ENCODE measurements at places on chromosomes 2 and 18.

- DNase-seq = no peak
These were observed 33.6 kb downstream of the APCDD1 start for GRCh38 chr18:10488017-10488416.

DNA sequence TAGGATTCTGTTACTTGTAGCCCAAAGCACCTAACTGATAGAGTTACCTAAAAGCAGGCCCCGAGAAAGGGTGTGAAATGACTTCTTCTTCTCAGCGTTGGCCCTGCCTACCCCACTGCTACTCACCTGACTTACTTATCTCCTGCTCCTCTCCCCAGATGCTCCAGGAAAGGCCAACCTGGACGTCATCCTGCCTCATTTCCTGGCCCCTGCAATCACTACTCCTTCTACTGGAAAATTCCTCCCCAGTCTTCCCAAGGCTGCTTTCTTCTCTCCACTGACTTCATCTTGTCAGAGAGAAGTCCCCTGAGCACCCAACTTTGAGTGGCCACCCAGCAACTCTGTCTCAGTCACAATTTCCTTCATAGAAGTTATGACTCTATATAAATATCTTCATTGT lies 63.4 kb upstream of the KLF7 start:
- DNase-seq = no peak

DNA sequence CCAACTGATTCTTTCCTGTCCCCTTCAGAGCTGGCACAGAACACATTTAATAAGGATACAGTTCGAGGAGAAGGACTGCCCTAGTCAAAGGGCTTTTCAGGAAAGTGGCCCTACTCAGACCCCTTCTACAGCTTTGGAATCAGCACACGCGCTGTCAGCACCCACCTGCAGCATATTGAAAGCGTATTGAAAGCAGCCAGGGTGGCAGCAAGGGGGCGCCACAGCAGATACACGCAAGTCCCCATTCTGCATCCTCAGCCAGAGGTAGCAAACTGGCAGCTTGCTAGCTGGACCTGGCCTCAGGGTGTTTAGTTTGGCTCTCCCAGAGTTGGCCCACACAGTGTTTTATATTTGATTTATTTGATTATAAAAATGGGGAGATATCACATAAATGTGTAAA lies 101.0 kb upstream of the NT5C1B start:
- DNase-seq = no peak

DNA sequence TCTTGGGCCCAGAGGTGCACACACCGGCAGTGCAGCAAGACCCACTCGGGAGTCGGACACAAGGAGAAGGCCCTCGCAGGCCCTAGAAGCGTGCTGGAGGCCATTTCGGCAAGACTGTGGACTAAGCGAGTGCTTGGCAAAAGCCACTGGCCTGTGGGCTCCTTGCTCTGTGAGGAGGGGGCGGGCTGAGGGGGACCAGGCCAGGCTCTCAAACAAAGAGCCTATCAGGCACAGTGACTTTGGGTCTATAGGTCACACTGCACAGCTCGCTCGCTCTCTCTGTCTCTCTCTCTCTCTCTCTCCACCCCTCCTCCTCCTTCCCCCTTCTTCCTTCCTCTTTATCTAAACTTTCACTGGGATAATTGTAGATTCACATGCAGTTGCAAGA lies 23.6 kb upstream of the ZCCHC2 start:
- no peak for DNase-seq

Measured in activated T-helper 1 cell treated with anti-CD3 and anti-CD28 coated beads, Interleukin-2, amount 50 U/mL, for 16 hours (primary cell).